ENCODE measurements at places on chromosomes 4 and X.

GRCh38 chrX:68090266-68090665 is 343.0 kb downstream of the OPHN1 start:
- DNase-seq = no peak

DNA sequence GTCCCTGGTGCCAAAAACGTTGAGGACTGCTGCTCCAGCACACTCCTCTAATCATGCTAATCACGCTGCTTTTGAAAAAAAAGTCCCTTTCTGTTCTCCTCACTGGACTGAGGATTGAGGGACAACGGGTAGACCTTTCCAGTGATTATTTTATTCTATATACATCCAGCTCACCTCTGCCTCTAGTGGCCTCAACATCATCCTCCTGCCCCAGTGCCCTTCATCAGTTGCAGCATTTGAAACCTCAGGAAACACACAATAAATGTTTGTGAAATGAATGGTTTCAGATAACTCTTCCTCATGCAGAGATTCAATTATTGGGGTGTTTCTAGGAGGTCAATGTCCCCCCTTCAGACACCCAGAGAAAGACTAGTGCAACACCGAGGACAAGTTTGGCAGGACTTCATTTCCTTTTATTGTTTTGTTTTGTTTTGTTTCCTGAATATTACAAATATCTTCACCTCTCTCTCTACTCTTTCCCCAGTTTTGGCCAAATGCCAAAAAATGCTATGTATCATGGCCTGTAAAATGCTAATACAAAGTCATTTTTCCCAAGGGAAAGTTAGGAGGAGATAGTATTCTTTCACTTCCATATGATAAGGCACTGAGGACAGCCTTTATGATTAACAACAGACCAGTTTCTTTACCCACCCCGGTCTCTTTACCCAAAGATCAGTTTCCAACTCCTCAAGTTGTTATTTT is 460.1 kb upstream of the SLIT2 start:
- DNase-seq = no peak

GRCh38 chr4:177008836-177009501 is 216.2 kb upstream of the VEGFC start:
- no peak for DNase-seq

GRCh38 chr4:54127660-54128059 is 27.7 kb downstream of the GSX2 start:
- no peak for DNase-seq

GRCh38 chr4:115688961-115689360 is 575.5 kb upstream of the NDST4 start:
- DNase-seq = no peak

GRCh38 chr4:113411496-113411938 is 350.0 kb downstream of the CAMK2D start:
- DNase-seq = no peak

- no peak for DNase-seq
These were observed 52.2 kb downstream of the USP53 start for GRCh38 chr4:119264743-119265142.

DNA sequence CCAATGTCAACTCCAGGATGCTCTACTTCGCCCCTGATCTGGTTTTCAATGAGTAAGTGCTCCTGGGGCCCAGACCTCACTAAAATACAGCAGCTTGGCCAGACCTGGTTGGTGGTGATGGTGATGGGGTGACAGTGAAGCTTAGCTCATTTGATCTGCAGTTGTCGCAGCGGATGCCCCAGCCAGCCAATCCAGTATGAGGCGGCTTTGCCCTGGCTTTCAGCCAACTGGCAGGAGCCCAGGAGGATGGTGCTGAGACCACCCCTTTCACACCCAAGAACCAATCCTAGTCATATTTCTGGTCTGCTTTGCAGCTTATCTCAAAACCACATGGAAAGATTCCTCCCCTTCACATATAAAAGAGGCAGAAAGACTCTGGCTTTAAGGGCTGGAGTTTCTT is 173.8 kb downstream of the AR start:
- no peak for DNase-seq

DNA sequence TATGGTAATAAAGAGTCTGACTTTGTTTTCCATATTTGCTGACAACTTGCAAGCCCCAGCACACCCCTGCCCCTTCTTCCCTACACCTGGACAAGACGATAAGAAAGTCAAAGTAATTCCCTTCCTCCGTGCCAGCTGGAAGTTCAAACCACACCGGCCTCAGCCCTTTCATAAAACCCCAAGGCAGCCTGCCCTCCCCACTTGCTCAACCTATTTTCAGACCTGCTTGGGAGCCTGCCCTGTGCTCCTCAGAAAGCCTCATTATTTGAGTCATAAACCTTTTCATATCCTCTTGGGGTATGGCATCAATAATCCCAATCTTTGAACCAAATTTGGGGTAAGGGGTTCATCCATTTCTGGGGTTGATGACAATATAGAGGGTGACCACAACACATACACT is 29.5 kb downstream of the NIPAL1 start:
- no peak for DNase-seq

DNA sequence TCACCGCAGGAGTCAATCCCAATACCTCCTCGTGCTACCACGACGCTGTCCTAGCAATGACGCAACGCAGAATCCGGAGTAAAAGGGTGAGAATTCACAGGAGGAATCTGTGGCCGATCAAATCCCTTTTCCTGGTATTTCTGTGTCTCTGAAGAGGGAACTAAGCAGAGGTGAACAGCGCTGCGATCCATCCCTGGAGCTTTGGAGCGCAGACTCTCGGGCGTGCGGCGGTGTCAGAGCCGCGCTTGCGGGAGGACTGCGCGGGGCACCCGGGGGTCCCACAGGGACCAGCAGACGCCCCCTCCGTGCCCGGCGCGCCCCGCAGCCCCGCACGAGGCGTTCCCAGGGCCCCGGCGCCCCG is 17.2 kb upstream of the ZNF718 start:
- no peak for DNase-seq

DNA sequence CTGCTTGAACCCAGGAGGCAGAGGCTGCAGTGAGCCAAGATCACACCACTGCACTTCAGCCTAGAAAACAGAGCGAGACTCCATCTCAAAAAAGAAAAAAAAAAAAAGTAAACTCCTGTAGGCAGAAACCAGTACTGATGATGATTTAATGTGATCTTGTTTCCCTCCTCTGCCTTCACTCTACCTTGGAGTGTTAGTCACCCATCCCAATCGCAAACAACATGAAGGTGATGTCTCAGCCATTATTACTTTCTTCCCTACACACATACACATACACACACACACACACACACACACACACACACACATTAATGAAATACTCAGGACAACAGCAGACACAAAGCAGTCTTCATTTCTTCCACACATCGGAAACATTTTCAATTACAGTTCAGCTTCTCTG is 15.6 kb downstream of the XKRX start:
- DNase-seq = no peak

GRCh38 chr4:2742823-2743517 is 13.2 kb downstream of the TNIP2 start:
- DNase-seq = no peak

DNA sequence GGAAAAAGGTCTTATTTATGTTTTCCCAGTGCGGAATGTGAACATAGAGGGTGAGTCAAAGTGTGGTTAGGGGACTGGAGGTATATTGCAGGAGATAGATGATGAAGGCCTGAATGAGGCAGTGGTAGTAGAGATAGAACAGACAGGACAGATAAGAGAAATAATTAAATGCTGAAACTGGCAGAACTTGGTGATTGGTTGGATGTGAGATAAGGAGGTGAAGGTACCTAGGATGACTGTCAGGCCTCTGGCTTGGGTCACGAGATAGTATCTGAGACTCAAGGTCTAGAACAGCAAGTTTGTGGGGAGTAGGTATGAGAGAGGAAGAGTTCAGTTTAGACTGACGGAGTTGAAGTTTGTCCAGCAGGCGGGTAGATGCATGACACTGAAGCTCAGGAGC is 3.5 kb downstream of the MND1 start:
- no peak for DNase-seq

DNA sequence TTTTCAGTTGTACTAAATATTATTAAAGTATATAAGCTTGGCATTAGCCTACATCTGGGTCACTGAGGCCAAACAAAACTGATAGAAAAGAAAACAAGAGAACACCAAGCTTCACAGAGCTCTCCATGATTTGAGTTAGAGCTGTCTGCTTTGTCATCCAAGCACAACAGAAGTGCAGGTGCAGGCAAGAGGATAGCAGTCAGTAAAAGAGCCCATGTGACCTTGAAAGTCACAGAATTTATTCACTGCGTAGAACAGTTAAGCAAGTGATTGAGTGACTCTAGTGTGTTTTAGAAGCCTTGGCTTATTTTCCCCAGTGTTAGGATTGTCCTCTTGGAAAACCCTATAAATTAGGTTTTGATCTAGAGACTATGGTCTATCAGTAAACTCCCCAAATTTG is 49.4 kb upstream of the PRDM5 start:
- no peak for DNase-seq

GRCh38 chrX:154511761-154512160 is 4.3 kb downstream of the FAM3A start:
- DNase-seq = no peak

GRCh38 chr4:3469386-3470243 is 6.5 kb downstream of the DOK7 start:
- DNase-seq = no peak

DNA sequence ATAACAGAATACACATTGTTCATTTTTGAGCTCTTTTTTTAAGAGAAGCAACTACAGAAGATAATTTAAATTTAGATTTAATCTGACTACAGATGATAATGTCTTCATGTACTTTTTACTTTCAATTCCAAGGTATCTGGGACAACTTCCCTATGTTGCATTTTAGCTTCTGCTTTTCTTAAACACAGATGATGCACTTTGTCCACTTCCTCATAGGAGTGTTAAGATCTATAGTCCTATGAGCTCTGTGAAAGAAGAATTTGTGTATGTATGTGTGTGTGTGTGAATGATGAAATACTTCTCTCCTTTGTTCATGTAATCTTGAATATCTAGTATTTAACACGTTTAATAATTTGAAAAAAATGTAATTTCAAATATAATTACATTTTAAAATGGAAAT is 5.3 kb upstream of the FHIP1A start:
- DNase-seq = no peak

- no peak for DNase-seq
These were observed 13.8 kb downstream of the SH3BGRL start for GRCh38 chrX:81215685-81216084.

GRCh38 chrX:132272826-132273225 is 53.6 kb upstream of the RAP2C start:
- no peak for DNase-seq

- no peak for DNase-seq
These were observed 26.2 kb upstream of the PNPLA4 start for GRCh38 chrX:7953446-7953845.

- no peak for DNase-seq
These were observed 98.8 kb upstream of the STOX2 start for GRCh38 chr4:183806341-183806740.

- no peak for DNase-seq
These were observed 487.9 kb downstream of the C4orf33 start for GRCh38 chr4:129583868-129584267.

GRCh38 chrX:17814059-17814458 is 47.0 kb downstream of the RAI2 start:
- no peak for DNase-seq

- no peak for DNase-seq
These were observed 44.9 kb downstream of the MAMLD1 start for GRCh38 chrX:150408007-150408406.

DNA sequence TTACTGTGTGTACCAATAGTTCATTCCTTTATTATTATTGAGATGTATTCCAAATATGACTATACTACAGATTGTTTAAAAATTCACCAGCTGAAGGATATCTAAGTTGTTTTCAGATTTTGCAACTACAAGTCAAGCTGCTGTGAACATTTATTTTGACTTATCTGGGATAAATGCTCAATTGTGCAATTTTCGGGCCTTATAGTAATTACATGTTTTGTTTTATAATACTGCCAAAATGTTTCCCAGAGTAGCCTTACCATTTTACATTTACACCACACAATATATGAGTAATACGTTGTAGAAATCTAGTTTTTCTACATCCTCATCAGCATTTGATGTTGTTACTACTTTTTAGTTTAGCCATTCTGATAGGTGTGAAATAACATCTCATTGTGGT is 179.6 kb downstream of the ANTXR2 start:
- no peak for DNase-seq

DNA sequence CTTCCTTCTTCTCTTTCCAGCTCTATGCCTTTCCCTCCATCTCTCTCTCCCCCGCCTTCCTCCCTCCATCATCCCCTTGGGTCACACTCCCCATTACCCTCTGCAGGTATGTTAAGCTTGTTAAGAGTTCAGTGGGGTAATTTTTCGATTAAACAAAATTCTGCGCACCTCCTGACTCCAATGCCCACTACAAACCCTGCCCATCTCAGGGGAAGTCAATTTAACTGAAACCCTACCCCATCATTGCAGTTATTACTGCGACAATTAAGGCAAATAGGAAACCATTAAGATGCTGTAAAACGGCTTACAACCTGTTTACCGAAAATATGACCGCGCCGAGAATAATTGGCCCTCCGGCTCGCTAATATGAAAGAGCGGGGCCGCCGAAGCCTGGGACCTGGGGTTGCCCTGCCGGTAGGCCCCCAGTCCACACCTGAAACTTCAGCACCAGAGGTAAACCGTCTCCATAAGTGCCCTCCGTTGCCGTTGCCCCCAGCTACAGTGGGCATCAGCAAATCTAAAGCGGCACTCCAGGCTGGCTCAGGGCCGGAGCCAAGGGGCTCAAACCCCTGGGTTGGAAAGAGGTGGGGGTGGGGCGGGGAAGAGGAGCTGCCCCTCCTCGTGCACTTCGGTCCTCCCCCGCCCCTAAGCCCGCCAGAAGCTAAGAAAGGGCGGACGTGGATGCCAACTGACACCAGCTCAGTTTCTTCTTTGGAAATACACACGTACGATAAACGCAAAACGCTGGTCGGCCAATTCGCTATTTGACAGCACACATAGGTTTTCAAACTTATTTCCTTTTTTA is 4.8 kb downstream of the ARX start:
- no peak for DNase-seq

- DNase-seq = no peak
These were observed 194.8 kb downstream of the CHRDL1 start for GRCh38 chrX:110600745-110601310.

- no peak for DNase-seq
These were observed 149.1 kb upstream of the PCDH10 start for GRCh38 chr4:133000012-133000411.

DNA sequence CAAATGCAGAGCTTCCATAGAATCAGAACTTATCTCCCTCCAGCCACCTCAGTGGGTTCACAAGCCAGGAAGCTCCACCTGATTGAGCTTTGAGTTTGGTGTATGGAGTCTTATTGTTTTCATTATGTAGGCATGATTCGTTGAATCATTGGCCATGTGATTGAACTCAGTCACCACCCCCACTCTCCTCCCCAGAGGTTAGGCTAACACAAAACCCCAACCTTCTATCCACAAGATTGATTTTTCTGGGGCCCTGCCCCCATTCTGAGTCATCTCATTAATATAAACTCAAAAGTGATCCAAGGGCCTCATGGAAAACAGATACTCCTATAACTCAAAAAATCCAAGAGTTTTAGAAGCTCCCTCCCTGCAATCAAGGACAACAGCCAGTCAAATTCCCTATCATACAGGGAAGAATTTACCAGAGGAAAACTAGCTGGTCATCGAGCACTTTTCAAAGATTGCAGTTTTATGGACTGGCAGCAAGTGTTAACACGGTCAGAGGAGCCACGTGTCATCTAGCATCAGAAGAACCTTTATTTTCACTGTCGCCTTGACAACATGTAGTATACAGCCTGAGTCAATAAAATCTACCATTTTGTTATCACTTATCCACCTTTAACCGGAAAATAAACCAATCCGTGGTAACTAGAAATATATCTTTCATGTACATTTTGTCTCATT is 35.9 kb upstream of the GUCY1B1 start:
- no peak for DNase-seq
